ENCODE measurements at places on chromosomes 5 and 9.

- no peak for DNase-seq
These were observed 43.4 kb upstream of the S1PR3 start for GRCh38 chr9:88947581-88948573.

- no peak for DNase-seq
These were observed 18.8 kb upstream of the PRLR start for GRCh38 chr5:35248843-35249780.

DNA sequence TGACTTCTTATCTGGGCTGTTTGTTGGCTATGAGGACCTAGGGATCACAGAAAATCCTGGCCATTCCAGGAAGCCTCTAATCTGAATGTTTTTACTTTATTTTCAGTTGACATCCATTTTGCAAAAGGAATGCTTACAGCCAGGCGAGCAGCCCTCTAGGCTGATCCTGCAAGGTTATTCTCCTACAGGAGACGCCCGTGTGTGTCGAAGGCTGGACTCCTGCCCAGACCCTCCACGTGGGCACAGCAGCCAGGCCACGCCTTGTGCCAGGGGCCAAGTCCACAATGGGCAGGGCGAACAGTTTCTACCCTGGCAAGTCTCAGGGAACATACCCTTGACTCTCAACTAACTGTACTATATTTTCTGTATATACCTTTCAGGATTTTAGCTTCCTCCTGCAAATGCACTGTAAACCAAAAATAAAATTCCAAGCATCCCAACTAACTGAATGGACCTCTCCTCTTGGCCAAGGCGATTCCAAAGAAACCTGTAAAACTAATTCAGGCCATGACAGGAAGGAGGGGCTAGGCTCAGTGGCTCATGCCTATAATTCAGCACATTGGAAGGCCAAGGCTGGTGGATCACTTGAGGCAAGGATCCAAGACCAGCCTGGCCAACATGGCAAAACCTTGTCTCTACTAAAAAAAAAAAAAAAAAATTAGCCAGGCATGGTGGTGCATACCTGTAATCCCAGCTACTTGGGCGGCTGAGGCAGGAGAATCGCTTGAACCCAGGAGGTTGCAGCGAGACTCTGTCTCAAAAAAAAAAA lies 5.7 kb downstream of the CMBL start:
- DNase-seq, result no peak

DNA sequence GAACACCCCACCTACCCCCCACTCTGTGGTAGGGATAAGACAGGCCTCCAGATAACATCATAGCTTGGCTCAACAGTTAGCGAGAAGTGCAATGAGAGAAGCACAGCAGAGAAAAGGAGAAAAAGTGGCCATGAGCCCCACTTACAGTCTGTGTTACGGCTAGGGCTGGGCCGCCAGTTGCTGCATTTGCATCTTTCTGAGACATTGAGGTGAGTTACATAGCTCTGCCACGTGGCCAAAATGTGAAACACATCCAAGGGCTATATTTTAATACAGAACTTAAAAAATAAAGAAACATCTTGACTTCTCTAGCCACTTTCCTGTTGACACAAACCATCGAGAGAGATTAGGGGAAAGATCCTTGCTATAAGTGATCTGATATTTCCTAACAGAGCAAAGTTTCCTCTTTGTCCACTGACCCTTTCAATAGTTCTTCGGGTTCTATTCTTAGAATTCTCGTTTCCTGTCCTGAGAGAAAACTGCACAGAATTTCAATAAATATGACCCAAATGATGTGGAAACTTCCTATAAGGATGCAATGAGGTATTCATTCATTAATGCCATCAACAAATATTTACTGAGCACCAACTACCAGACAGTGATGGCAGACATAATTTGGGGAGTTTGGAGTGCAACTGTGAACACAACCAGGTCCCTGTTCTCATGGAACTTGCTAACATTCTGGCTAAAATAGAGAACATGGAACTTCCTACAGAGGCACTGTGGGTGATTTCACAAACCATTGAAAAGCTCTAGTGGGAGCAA lies 3.2 kb upstream of the TLE4 start:
- DNase-seq, result no peak

- DNase-seq, result no peak
These were observed 21.9 kb downstream of the HTR4 start for GRCh38 chr5:148632255-148633066.

DNA sequence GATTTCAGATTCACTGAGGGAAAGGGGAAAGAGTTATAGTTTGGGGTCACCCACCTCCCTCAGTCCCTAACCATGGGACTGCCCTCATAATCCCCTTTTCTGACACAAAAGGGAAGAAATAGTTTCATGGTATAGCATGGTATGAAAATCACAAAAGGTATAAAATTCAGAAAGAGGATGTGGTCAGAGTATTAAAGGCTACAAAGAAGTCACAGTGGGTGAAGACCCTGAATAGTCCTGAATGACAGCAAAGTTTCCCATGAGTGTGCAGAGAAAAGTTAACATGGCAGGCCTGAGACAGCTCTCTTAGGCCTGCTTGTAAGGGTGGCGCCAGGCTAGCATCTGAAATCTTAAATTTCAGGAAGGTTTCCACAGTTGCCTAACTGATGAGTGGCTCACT lies 290.6 kb upstream of the ZNF608 start:
- DNase-seq, result no peak

GRCh38 chr5:2184026-2184366 lies 301.3 kb upstream of the IRX4 start:
- DNase-seq, result no peak

DNA sequence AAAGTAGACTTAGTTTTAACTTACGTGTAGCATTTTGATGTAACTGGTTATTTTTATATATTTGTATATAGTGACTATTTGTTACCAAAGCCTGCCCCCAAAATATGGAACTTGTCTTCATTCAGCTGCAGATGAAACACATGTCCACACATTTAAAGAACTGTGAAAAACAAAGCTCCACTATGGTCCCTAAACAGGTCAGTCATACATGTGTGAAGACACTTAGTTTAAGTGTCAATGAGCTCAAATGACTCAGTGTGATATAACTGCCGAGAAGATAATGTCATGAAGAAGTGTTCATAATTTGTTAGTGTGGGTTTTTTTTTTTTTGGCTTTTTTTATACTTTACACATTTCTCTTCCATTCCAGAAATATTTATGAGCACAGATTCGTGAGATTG lies 28.2 kb downstream of the HAVCR1 start:
- DNase-seq, result no peak

DNA sequence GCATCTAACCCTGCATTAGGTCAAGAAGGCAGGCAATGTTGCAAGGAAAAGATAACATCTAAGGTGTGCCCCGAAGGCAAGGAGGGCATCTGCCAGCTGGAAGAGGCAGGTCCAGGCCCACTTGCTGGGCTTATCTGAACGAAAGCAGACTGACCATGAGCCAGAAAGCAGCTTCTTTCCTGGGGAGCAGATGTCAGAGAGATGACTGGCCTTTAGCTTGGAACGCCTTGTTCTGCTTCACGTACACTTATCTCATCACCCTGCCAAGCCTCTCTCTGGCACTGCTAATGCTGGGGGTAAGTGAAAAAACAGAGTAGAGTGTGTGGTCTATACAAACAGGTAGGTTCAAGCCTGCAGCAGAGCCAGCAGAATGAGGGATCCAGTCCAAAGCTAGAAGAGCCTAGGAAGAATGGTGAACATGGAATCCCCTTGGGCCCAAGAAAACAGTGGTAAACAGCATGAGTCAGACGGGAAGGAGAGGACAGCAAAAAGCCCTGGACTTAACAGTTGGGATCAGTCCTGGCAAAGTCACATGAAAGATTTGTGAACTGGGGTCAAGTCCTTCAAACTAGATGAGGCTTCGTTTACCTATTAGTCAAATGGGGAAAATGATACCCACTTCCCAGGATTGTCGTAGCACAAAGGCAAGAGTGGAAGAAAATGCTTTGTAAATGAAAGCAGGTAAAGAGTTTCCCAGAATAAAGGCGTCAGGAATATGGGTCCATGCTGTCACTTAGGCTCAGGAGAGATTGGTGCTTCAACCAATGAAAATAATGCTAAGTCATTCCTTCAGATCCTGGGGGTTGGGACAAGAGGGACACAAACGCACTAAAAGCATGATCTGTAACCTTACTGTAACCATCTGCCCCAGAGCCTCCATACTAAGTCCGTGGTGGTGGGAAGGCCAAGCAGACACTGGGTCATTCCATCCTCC lies 200.9 kb downstream of the SLIT3 start:
- DNase-seq, result no peak
